ENCODE measurements at places on chromosomes 5 and 9.

- no peak for DNase-seq
Measured at GRCh38 chr5:72722792-72723452, 93.5 kb upstream of the TNPO1 start.

DNA sequence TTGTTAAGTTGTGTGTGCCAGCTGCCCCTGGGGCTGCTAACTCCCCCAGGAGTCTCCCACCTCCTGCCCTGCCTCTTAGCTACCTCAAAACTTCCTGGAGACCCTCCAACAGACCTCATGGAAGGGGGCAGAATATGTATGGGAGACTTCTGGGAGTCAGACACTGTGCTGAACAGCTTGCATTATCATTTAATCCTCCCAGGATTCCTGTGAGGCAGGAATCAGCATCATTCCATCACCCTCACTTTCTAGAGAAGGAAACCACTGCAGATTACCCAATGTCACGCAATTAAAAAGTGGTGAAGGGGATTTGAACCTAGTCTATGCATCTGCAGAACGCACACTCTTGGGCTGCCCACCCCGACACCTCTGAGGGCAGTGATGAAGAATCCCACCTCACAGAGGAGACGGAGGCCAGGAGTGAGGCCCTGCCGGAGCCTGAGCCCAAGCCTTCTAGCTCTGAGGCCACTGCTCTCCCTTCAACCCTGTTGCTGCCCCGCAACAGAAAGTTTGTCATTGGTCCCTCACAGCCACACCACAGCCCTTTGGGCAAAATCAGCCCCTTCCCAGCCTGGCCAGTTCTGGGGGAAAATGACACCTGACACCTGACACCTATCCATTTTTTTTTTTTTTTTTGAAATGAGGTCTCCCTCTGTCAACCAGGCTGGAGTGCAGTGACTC is 30.3 kb upstream of the IL17B start:
- DNase-seq, result no peak

GRCh38 chr5:67143549-67143948 is 53.0 kb downstream of the CD180 start:
- no peak for DNase-seq

- DNase-seq, result no peak
Measured at GRCh38 chr5:33341351-33341750, 99.4 kb upstream of the TARS1 start.

DNA sequence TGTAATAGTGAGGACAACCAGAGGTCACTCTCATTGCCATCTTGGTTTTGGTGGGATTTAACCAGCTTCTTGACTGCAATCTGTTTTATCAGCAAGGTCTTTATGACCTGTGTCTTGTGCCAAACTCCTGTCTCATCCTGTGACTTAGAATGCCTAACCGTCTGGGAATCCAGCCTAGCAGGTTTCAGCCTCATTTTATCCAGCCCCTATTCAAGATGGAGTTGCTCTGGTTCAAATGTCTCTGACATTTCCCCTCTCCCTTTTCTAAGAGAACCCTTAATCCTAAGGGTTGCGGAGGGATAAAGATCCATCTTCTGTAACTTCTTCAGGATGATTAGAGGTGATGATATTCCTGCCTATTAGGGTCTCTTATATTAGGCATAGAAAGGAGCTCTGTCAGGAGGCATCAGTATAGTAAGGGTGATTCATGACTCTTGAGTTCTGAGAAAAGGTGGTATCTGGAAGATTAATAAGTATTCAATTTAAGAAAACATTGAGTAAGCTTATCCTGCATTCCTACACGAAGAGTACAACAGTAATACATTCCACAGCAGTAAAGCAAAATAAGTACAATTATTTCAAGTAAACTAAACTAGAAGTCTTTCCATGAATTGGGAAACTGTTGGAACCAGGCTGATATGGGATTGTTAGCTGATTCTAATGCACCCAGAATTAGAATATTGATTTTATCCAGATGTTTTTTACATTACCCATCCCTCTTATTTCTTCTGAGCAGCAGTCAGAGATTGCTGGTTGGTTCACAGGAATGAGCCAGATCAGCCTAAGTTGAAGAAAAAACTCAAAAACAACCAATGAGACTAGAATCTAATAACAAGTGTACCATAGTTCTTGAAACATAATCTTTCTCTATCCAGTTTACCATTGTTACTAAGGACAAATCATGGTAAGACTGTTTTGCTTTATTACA is 39.9 kb downstream of the SHC3 start:
- DNase-seq, result no peak

DNA sequence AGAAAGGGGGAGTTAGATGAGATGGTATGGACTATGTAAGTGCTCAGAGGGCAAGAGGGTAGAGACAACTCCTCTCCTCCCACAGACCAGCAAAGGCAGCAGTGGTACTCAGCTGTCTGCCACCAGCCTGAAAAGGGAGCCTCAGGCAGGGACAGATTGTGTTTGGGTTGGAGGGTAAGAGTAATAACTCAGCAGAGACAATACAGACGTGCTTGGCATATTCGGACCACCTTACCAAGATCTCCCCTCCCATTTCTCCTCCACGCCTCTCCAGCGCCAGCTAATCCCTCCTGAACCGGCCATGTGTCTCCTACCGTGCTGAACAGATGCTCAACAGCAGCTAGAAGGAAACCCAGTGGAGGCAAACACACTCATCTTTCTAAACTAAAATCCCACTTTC is 180.8 kb downstream of the ASTN2 start:
- no peak for DNase-seq

DNA sequence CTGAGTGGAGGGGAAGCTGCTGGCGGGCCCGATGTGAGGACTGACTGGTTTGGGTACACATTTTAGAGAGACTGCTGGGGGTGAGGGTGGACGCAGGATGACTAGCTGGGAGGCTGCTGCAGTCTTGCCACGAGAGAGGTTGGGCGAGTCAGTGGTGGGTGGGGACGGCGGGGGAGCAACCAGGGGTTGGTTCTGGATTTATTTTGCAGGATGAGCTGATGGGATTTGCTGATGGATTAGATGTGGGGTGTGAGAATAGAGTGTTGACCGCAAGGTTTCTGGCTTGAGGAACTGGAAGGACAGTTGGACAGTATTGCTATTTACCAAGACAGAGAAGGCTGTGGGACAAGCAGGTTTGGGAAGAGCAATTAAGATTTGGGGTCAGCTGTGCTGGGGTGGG is 5.8 kb upstream of the NDST1 start:
- no peak for DNase-seq

DNA sequence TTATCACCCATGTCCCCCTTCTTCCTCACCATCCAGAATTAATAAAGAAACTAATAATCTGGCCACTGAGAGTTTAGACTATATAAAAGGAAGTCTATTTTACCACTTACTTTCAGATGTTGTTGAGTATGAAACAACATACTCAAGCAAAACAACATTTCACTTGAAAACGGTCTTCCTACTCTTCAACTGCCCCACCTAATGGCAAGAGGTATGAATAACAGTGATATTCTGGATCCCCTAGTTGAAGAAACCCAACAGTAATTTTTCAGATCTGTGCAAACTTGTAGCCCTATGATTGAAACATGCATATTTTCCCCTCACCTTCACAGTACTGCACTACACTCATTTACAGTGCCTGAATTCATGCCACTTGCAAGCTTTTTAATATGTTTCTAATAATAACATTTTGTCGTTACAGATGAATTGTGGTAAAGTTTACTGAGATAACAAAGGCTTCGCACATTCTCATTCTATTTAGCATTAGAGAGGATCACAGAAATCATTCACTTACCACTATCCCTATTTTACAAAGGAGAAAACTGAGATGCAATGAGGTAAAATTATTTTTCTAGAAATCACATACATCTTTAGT is 267.9 kb upstream of the PDE4D start:
- peak; percentile 28 for DNase-seq

DNA sequence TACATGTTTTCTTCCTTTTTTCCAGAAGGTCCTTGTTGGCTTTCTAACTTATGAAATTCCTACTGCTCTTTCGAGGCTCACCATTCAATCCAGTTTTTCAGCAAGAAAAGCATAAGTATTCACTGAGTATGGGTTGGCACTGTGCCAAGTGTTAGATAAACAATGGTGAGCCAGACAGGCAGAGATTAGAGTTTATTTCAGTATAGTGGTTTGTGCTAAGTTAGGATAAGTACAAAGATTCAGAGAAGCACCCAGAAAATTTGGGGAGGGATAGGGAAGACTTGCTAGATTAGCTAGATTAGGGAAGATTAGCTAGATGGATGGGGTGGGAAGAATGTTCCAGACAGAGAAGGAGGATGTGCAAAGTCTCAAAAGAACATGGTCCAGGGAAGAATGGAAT is 122.9 kb downstream of the OXCT1 start:
- no peak for DNase-seq

DNA sequence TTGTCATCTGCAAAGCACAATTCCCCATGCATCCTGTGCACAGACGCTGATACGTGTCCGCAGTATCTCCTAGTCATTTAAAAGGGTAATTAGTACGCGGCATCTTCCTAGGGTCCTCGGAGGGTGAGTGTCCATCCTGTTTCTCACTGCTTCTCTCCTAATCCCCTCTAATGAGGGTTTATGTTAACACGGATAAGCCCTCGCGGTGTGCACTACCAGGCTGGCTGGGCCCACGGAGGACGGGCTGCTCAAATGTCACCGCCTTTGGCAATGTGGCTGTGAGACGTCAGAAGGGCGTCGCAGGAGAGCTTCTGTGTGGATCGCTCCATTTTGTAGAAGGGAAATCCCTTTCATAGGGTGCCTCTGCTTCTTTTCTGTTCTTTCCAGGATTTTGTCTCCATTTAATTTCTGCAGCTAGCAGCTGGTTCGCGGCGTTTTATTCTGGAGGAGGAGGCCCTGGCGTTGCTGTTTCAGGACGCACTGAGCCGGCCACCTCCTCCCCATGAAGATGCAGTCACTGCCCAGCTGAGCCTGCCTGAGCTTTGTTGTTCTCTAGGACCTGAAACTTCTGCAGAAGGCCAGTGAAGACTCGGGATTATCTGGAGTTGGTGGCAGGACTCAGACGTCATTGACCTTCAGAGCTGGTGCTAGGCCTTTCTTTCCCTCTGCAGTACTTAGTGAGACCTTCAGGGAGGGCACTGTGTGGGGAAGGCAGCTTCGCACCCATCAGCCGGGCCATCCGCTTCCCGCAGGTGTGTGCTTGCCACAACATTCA is 326.1 kb upstream of the IRX1 start:
- no peak for DNase-seq

- no peak for DNase-seq
Measured at GRCh38 chr5:111572561-111572960, 60.2 kb upstream of the STARD4 start.

GRCh38 chr5:143826951-143827444 is 15.0 kb downstream of the HMHB1 start:
- no peak for DNase-seq

DNA sequence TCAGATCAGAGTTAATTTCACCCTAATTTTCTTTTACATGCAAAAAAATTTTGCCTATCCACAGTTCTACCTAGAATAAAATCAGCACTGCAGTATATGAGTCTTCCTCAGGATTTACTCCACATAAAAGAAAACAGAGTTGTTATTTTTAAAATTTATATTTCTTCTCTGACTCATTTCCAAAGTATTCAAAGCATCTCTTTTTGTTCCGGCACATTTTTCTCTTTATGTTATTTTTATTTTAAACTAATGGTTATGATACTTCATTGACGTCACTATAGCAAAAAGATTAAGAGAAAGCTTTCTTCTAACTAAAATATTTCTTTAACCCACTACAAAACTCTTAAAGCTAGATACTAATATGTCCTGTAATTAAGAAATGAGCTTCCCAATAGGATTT is 590.4 kb downstream of the PRELID2 start:
- no peak for DNase-seq

GRCh38 chr5:62974623-62975022 is 396.0 kb downstream of the LRRC70 start:
- DNase-seq, result no peak

DNA sequence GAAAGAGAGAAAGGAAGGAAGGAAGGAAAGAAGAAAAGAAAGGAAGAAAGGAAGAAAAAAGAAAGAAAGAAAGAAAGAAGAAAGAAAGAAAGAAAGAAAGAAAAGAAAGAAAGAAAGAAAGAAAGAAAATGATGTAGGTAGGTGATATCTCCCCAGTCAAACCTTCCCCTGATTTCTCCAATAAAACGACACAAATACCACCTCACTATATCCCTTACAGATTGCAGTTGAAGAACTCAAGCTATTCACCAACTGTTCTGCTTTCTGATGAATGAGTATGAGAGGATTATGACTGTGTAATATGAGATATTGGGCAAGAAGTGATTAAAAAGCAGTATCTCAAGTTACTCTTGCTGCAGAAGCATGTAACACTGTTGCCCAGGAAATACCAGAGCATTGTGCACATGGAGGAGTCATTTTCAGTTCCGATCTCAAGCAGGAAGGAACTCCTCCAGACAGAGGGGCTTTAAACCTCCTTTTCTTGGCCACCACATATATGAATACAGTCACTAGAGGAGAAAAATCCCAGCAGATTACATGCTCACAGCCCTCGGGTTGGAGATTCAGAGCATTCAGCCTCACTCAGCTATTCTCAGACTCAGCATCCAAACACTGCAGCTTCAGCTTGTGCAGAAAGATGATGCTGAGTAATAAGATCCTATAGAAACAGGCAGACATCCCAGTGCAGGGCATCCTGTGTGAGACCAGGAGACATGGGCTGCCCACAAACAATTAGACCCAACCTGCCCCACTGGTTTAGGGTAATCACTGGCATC is 61.4 kb downstream of the UGCG start:
- peak; percentile 74 for DNase-seq

- no peak for DNase-seq
Measured at GRCh38 chr5:1184481-1184880, 16.9 kb upstream of the SLC6A19 start.

Measured in KBM-7 (cell line).